Sciatic nerve (tissue), 2 donors: ENCODE measurements at places on chromosomes 1 and 21. TPM values are rescaled to one million over a fixed set of nuclear protein-coding genes. Genes with fewer than 3 reads are reported as not detected.

DNA sequence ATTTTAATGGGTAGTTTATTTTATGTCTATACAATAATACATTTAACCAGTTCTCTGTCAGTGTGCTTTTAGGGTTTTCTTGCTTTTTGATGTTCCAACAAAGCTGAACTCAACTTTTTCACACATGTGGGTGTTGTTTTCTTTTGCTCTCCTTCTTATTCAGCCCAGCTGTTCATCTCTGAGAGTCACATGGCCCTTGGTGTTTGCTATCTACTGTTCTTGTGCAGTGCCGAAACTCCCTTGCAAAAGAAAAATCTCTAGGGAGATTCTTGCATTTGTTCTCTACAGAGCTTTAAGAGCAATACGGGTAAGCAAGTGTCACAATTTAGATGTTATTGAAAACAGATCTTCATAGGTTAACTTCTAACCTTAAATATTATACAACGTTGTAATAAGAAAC is 281.1 kb upstream of the CXADR start:
- DNase-seq: no peak

DNA sequence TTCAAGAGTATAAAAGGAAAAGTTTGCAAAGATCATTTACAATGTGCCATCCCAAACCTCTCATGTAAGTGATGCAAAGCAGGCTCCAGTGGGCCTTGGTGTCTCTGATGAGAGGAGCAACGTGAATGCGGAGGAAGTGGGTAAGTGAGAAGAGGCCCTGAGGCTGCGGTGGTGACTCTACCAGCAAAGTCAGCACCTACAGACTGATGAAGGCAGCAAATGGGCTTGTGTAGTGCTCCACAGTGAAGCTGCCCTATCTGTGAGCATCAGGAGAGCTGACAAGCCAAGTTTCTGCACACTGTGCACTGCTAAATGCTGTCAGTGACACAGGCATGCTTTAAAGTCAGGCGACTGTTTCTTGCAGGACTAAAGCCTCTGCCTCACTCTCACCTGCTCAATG is 15.6 kb upstream of the RAP1A start:
- DNase-seq: no peak

Gene SPOCD1
- 1.3 TPM for total RNA-seq

Gene B3GALT5
- not detected for total RNA-seq

Gene RHOU
- total RNA-seq: 21.8 TPM

- DNase-seq: no peak
Observed at GRCh38 chr21:31479714-31480113, 135.7 kb upstream of the TIAM1 start.

DNA sequence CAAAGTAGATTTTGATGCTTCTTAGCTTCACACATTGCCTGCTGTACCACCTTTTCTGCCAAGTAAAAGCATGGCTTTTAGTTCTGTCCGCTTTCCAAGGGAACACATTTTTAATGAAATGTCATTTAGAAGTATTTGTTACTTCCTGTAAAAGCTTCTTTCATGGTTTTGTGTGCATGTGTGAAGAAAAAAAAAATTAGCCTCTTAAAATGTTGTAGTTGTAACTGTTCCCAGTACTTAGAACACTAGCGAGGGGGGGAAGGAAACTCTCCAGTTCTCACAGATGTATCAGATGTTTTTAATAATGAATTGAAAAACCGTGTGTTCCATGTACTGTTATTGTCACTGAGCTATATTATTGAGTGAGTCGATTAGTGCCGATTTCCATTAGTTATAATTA is 568.3 kb upstream of the ADGRL2 start:
- no peak for DNase-seq

DNA sequence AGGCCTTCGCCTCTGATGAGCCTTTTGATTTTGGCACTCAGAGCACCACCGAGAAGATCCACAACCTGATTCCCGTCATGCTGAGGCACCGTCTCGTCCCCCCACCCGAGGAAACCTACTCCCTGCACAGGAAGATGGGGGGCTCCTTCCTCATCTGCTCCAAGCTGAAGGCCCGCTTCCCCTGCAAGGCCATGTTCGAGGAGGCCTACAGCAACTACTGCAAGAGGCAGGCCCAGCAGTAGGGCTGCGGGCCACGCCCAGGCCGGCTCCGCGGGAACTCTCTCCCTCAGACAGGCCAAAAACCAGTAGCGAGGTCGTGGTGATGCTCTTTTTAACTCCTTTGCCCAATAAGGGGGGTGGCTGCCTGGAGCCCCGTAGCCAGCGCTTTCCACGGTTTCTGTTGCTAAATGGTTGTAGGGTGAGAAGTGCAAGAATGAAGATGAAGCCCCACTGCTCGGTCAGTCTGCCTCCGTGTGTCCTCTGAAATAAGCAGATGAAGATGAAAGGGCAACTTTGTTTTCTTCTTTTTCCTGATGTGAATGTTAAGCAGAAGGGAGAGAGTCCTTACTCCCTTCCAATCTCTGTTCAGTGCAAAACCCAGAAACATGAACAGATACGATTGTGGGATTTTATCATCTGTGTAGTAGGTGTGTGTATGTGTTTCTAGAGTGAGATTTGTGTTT is 46.5 kb downstream of the COQ8A start:
- DNase-seq: no peak

GRCh38 chr1:156659661-156659987 is 17.6 kb downstream of the NES start:
- no peak for DNase-seq

GRCh38 chr1:94191216-94191615 is 46.2 kb downstream of the ARHGAP29 start:
- DNase-seq: no peak

DNA sequence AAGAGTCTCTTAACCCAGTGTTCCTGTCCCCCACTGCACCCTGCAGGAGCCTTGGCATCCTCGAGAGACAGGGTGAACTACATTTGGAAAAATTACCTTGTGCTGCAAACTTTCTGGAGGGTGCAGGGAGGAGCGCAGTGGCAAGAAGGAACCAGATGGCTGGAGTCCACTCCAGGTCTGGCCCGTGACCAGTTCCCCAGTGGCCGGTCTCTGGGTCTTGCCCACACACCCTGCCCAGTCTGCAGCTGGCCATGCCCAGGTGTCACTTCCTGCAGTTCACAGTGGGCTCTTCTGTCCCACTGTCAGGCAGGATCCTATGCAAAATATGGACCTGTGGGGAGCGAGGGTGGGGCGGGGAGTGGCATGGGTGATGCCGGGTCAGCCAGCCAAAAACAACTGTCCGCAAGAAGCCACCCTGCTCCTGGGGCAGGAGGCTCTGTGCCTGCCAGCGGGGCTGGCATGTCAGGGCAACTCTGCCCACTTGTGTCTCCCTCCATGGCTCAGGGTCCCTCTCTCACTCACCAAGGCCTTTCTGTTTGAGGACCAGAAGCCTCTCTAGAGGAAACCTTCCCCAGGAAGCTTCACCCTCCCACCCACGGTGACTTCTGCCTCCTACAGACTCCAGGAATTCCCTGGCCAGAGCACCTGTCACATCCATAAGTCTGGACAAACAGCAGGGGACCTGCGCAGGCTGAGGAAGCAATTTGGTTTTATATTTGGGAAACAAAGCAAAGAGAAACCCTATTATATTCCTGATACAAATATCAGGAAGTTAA is 55.6 kb downstream of the KIF21B start:
- DNase-seq: no peak

Gene SPATA17
- 0.40 TPM for total RNA-seq

Gene CDA
- total RNA-seq: 4.3 TPM

- DNase-seq: no peak
Observed at GRCh38 chr1:93324486-93325464, 20.9 kb upstream of the DR1 start.

DNA sequence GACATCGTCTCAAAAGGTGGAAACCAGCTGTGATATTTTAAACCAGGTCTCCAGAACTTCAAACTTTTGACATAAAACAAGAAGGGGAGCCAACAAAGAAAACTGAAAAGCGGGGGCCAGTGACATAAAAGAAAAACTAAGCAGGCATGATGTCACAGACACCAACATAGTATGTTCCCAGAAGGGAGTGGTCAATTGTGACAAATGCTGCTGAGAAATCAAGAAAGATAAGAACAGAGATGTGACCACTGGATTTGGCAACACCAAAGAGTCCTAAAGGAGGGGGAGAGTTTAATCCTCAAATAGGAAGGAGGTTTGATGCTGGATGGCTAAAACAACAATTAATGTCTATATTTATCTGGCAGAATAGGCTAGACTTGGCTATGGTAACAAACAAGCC is 2.3 kb upstream of the RNF19B start:
- no peak for DNase-seq

DNA sequence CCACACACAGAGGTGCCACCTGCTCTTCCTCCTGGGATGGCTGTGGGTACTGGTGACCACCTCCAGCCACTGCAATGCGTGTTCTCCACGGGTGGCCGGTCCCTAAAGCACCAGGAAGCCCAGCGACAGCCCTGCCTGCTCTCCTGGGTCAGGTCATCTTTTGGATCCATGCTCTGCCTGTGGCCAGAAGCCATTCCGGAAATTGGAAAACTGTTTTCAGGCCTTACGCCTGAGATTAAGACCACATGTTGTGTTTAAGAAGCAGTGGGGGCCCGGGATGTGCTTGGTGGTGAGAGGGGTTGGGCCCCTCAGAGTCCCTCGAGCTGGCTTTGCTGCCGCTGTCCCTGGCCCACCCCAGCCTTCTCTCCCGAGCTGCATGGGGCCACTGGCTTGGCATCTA is 150.8 kb downstream of the PEX14 start:
- no peak for DNase-seq

DNA sequence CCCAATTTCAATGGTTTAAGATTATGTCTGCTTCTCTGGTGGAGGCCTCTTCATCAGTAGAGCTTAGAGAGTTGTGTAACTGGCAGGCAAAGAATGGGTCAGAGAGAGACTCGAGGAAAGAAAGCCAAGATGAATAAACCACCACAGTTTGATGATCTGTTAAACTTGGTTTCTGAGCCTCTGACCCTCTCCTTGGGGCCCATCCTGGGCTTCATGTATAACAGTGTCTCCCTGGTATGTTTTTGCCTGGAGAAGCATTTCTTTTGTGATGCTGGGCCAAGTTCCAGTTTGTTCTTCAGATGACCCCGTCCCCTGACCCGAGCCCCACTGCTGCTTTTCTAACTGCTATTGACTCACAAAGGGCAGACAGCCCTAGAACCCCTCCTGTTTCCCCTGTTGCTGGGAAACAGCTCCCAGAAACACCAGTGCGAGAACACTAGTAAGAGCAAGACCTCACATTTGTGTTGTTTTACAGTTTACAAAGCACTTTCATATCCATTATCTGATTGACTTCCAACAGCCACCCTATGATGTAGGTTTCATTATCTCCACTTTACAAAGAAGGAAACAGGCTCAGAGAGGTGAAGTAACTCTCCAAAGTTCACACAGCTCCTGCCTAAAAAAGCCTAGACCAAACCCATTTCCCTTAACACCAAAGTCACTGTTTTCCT is 9.0 kb downstream of the CD2 start:
- no peak for DNase-seq

Gene C1QB
- total RNA-seq: 122 TPM

DNA sequence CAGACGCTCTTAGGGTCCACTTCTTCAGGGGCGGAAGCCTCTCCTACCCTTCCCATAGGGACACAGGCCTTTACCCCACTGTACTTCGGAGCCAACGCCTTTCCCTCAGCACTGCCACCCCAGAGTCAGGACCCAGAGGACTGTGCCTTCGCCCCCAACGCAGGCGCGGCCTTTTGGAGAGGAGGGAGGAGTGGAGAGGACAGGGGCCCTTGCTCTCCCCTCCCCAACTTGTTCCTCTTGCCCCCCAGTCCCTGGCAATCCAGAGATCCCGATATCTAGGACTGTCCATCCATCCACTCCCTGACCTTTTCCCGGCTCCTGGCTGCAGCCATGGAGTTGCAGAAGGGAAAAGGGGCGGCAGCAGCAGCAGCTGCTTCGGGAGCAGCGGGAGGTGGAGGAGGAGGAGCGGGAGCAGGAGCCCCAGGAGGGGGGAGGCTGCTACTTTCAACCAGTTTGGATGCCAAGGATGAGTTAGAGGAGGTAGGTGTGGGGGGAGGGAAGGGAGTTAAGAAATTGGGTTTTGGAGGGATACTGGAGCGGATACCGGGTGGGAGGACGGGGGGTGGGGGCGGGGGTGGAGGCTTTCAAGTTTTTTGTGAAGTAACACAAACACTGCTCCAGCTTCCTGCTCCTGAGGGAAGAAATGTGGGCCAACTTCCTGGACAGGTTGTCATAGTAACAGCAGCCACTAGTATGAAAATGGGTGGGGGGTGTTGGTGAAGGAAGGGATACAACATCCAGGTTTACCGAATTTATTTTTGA is 636 bp downstream of the INTS3 start:
- peak; percentile 71 for DNase-seq

- no peak for DNase-seq
Observed at GRCh38 chr1:42259059-42259738, 75.8 kb downstream of the FOXJ3 start.

GRCh38 chr21:44524414-44525371 is 15.3 kb downstream of the KRTAP10-1 start:
- no peak for DNase-seq

DNA sequence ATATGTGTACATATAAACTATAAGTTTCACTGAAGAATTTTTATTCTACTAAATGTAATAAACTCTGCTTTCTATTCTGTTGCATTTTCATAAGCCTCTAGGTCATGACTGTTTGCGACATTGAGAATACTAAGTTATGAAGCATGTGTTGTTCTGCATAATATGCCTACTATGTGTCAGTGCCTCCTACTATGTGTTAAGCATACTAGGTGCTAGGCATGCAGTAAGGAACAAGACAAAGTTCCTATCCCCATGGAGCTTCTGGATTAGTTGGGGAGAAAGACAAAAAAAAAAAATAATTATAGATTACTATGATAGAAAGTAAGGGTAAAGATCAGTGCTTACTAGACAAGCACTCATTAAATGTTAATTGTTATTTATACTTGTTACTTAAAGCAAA is 1.3 kb downstream of the SDCCAG8 start:
- no peak for DNase-seq

Gene NSUN4
- 24.8 TPM for total RNA-seq

Gene OVAAL
- not detected for total RNA-seq
